SK-MEL-5 (cell line): ENCODE measurements at places on chromosomes 1 and 21. TPM values are rescaled to one million over a fixed set of nuclear protein-coding genes. Genes with fewer than 3 reads are reported as not detected.

DNA sequence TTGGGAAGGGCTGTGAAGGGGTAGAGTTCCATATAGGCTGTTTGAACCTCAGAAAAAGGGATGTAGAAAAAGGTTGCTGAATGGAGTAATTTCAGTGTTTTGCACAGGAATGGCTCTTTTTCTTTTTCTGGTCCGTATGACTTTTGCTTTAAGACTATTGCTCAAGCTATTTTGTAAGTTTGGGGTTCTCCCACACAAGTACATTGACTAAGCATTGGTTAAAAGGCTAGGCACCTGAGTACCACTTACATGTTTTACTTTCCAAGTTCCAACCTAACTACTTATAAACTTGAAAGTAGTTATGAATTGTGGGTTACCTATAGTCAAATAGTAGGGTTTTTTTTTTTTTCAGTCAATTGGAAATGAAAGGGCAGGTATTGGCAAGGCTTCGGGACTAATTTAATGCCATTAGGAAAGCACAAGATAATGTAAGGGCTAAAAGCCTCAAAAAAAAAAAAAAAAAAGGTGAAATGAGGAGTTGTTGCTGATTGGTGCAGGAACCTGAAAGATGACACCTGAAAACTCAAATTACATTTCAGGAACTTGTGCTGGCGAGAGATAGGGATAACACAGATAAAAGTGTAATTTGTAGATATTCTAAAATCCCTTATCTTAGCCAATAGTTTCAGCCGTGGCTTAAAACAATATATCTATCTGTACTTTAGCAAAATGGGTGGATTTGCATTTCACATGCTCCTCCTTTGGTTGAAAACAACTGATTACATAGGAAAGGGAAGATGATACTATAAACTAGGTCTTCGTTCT is 209.5 kb downstream of the RPS6KC1 start:
- no peak for DNase-seq

GRCh38 chr1:109523706-109524105 is 14.2 kb upstream of the AMIGO1 start:
- DNase-seq = no peak

- no peak for DNase-seq
Measured at GRCh38 chr1:114750780-114751179, 7.0 kb downstream of the CSDE1 start.

- no peak for DNase-seq
Measured at GRCh38 chr1:117571496-117571895, 34.4 kb upstream of the TENT5C start.

The PTP4A2 gene
- total RNA-seq = 502 and 606 TPM in 2 replicates

The HEYL gene
- total RNA-seq = not detected in 2 replicates
